ENCODE measurements at places on chromosomes 2 and 18.
A peak's percentile ranks its signal among the peaks of the same experiment; 100 is the strongest.

- DNase-seq, result no peak
Measured at GRCh38 chr2:69168144-69168813, 155.3 kb downstream of the ANTXR1 start.

DNA sequence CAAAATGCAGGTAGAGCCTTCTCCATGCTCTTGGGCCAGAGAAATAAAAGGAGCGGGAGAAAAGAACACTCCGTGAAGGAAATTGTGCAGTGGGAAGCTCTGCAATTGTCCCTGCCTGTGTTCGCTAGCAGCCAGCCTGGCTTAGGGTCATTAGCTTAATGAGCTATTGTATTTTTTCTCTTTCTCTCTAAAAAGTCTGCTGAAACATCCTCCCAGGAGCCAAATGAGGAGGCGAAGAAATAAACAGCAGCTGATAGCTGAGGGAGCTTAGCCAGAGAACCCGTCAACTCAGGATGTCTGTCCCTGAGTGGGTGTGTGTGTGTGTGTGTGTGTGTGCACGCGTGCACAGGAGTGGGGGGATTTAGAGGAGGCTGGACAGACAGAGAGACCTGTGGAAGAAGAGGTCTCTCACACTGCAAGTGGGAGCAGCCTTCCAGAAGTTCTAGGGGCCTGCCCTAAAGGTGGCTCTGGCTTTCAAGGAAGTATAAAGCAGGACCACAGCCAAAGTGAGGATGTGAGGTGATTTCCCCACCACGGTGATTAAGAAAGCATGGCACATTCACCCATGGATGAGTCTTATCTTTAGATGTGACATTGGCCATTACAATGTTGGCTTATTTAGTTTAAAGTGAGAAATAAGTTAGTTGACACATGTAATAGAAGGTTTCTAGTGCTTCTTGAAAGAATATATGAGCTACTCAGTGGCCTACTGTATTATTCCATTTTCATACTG is 690.4 kb downstream of the RNF144A start:
- DNase-seq, result no peak

DNA sequence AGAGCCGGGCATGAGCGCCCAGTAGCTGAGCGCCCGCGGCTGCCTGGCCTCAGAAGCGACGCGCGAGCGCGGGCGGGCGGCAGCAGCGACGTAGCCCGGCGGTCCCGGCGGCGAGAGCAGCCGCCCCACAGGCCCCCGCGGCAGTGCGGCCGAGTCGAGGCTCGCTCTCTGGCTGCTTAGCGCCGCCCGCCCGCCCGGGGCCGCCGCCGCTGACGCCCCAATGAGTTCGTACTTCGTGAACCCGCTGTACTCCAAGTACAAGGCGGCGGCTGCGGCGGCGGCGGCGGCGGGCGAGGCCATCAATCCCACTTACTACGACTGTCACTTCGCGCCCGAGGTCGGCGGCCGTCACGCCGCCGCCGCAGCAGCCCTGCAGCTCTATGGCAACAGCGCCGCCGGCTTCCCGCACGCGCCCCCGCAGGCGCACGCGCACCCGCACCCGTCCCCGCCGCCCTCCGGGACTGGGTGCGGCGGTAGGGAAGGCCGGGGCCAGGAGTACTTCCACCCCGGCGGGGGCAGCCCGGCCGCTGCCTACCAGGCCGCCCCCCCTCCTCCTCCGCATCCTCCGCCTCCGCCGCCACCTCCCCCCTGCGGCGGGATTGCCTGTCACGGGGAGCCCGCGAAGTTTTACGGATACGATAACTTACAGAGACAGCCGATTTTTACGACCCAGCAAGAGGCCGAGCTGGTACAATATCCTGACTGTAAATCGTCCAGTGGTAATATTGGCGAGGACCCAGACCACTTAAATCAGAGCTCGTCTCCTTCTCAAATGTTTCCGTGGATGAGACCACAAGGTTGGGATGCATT is 847 bp downstream of the HOXD8 start:
- peak; percentile 96 for DNase-seq

DNA sequence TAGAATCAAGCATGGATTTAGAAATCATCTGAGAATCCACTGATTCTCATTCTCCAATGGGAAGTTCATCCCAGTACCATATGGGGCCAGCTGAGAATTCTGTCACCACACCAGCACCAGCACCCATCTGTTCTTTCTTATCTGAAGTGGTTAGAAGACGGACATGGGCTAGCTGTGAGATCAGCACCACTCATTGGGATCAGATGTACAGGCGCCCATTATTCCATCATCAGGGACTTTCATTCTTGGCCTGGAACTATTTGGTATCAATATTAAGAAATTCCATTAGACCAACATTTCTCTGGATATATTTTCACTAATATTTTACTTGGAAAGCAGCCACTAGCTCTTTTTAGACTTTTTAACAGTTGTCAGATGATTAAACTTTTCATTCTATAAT is 185.9 kb upstream of the LINC00305 start:
- DNase-seq, result no peak

DNA sequence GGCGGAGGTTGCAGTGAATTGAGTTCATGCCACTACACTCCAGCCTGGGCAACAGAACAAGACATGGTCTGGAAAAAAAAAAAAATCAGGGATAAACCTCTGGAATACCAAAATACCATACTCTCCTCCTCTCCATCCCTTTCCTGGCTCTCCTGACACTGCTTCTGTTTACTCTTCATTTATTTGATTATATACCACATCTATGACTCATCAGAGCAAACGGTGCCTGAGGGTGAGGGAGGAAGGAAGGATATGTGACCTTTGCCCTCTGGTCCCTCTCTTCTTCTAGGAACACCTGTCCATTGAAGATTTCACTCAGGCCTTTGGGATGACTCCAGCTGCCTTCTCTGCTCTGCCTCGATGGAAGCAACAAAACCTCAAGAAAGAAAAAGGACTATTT is 30.0 kb downstream of the VIL1 start:
- no peak for DNase-seq

GRCh38 chr2:200353120-200353519 is 46.6 kb downstream of the SPATS2L start:
- DNase-seq, result no peak

GRCh38 chr2:79009388-79009787 is 16.1 kb upstream of the REG3G start:
- DNase-seq, result no peak

DNA sequence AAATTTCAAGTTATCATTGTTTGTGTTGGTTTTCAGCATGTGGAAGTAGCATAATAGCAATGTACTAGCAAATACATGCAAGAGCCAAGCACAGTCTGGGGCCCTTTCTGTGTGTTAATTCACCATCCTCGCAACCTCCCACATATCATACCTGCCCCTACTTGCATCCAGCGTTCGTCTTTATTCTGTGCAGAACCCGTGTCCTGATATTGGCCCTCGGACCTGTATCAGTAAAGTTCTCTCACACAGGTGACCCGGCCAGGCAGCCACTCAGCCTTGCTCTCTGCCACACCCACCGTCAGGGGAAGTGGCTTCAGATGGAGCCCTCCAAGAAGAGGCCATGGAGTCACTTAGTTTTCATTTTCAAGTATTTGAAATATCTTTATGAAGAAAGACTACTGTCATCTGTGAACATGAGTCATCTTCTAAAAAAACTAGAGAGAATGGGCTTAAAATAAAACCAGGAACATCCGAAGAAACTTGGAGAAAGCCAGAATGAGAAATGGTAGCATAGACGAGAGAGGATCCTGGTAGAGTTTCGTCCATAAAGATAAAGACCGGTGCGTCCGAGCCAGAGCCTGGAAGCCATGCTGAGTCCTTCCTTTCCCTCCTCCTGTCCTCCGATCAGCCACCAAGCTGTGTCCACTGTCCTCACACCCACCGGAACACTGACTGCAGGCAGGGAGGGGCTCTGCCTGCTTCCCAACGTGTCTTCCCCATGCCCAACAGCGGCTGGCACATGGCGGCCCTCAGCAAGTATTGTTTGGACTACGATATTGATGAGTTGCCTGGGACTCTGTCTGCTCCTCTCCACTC is 57.3 kb upstream of the RPL31 start:
- DNase-seq, result no peak

- DNase-seq, result no peak
Measured at GRCh38 chr2:38835015-38835601, 40.6 kb downstream of the DHX57 start.

- peak; percentile 22 for DNase-seq
Measured at GRCh38 chr2:80128080-80128479, 176.5 kb downstream of the LRRTM1 start.

DNA sequence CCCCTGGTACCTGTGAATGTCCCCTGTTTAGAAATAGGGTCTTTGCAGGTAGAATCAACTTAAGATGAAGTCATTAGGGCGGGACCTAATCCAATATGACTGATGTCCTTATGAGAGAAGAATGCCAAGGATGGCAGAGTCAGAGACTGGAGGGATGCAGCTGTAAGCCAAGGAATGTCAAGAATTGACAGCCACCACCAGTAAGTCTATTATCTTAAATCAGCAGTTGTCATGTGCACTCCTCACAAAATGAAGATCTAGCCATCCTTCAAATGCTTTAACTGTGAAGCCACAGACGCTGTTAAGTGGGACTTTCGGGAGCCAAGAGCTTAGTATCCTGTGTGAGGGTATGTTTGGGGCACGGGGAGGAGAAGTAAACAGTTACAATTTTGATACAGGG is 83.2 kb downstream of the ITGA4 start:
- no peak for DNase-seq

DNA sequence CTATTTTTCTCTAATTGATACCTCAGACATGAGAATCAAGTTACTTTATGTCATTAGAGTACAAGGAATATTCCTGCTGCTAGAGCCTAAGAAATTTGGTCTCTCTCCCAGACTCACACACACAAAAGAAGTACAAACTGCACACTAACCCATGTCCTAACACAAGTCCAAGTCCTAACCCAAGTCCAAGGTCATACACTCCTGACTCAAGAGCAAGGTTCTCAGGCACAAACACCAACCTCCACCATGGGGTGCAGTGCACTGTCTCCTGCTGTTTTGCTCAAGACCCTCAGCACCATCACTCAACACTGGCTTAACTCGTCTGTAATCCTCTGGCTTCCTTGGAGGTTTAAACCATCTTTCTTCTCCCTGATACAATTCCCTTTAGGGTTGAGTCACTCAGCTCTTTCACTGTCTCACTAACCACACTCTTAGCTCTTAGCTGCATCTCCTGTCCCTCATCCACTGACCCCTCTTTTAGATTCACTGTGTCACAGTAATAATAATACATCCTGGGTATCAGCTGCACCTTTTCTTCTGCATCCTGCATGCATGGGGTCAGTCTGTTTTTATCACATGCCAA is 129.8 kb downstream of the BCL2L11 start:
- no peak for DNase-seq
